ENCODE measurements at places on chromosomes 1 and 21. TPM values are rescaled to one million over a fixed set of nuclear protein-coding genes. Genes with fewer than 3 reads are reported as not detected.

DNA sequence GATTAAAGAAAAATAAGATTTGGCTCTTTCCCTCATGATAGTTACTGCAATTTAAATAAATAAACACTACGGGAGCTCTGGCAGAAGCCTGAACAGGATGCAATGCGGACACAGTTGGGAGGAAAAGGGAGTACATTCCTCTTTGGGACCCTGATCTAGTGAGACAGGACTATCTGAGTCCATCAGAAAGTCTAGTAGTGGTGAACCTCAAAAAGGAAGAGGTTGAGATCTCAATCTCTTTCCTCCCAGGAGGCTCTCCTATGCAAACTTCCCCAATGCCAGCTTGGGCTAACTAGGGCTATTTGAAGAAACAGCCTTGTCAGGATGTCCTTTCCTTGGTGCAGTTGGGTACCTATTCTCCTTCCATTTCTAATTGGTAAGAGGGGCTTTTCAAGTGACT is 4.9 kb upstream of the ABCD3 start:
- no peak overlapping the region for H3K4me3 ChIP-seq
- no peak overlapping the region for H3K27ac ChIP-seq
- H3K27me3 ChIP-seq, result no peaks in the 10 kb centered on the region
- no peak for DNase-seq
- no peaks in the 10 kb centered on the region for H3K4me1 ChIP-seq

- no peak overlapping the region for H3K4me3 ChIP-seq
- peak overlapping the region; percentile 56 for H3K27ac ChIP-seq
- DNase-seq, result no peak
- no peaks in the 10 kb centered on the region for H3K36me3 ChIP-seq
- H3K27me3 ChIP-seq, result no peaks in the 10 kb centered on the region
Observed at GRCh38 chr1:94727846-94728715, 92.1 kb upstream of the SLC44A3 start.

GRCh38 chr1:25468033-25468432 is 37.3 kb downstream of the MACO1 start:
- no peak for DNase-seq
- no peak overlapping the region for H3K27ac ChIP-seq

- H3K4me3 ChIP-seq, result no peak overlapping the region
- DNase-seq, result no peak
- H3K27me3 ChIP-seq, result no peaks in the 10 kb centered on the region
- H3K36me3 ChIP-seq, result no peaks in the 10 kb centered on the region
- no peaks in the 10 kb centered on the region for H3K4me1 ChIP-seq
- no peak overlapping the region for H3K27ac ChIP-seq
Observed at GRCh38 chr1:9883585-9884449, 26.3 kb downstream of the CTNNBIP1 start.

GRCh38 chr1:9275161-9275560 is 17.5 kb upstream of the SPSB1 start:
- no peaks in the 10 kb centered on the region for H3K27me3 ChIP-seq
- DNase-seq, result no peak
- H3K27ac ChIP-seq, result no peak overlapping the region

DNA sequence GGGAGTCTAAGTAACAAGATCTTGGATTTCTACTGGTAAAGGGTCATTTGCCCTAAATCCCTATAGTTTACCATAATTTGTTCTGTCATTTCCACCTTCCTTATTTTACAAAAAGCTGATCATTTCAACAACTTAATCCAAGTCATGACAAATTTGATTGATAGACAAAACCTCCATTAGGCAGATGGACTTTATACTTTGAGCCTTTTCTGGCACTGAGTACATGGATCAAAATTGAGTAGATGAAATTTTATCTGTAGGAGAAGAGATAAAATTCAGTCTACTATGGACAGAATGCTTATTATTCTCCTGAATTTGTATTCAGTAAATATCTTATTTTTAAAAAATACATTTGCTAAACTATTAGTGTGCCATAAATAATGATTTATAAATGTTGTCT is 62.6 kb upstream of the NRIP1 start:
- DNase-seq, result no peak
- H3K4me1 ChIP-seq, result no peaks in the 10 kb centered on the region
- H3K4me3 ChIP-seq, result no peak overlapping the region
- H3K27ac ChIP-seq, result no peak overlapping the region
- no peaks in the 10 kb centered on the region for H3K27me3 ChIP-seq

DNA sequence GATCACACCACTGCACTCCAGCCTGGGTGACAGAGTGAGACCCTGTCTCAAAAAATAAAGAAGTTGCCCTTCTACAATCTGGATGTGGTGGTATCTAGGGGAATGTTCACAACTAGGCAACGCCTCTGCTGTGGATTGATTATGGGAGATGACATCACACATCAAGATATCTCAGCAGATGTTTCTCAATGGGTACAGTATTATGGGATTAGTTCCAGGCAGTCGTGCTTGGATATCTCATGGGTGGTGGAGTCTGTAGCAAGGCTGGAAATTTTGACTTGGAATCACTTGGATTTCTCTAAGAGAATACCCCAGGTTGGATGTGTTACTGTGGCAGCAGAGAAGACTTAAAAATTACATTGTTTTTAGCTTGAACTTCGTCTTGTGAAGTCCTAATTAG is 7.7 kb downstream of the IFNAR2 start:
- no peaks in the 10 kb centered on the region for H3K27me3 ChIP-seq
- no peak overlapping the region for H3K4me3 ChIP-seq
- no peak for DNase-seq
- no peak overlapping the region for H3K27ac ChIP-seq
- no peaks in the 10 kb centered on the region for H3K36me3 ChIP-seq
- no peaks in the 10 kb centered on the region for H3K4me1 ChIP-seq

GRCh38 chr21:35046880-35047229 is 2.2 kb downstream of the RUNX1 start:
- H3K27me3 ChIP-seq, result no peaks in the 10 kb centered on the region
- H3K36me3 ChIP-seq, result no peaks in the 10 kb centered on the region
- peak overlapping the region; percentile 25 for H3K4me3 ChIP-seq
- no peak overlapping the region for H3K27ac ChIP-seq
- peaks cover 6% of the 10 kb centered on the region for H3K4me1 ChIP-seq

- H3K4me1 ChIP-seq, result no peaks in the 10 kb centered on the region
- H3K27me3 ChIP-seq, result no peaks in the 10 kb centered on the region
- no peaks in the 10 kb centered on the region for H3K36me3 ChIP-seq
- H3K27ac ChIP-seq, result no peak overlapping the region
Observed at GRCh38 chr1:20266141-20266540, 24.5 kb upstream of the VWA5B1 start.

DNA sequence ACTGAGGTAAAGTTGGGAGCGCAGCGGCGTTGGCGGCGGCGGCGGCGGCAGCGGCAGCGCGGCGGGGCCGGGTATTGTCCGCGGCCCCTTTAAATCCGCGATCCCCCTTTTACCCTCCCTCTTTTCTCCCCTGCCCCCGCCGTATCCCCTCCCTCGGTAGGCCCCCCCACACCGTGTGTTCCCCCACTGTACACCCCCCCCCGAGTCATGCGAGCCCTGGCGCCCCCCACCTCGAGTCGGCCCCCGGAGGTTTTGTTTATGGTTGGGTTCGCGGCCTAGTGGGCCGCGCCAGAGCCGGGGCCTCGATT is 169 bp downstream of the UBAP2L start:
- no peak for DNase-seq
- H3K27ac ChIP-seq, result peak overlapping the region; percentile 100
- H3K4me3 ChIP-seq, result peak overlapping the region; percentile 95
- H3K4me1 ChIP-seq, result peaks cover 26% of the 10 kb centered on the region

DNA sequence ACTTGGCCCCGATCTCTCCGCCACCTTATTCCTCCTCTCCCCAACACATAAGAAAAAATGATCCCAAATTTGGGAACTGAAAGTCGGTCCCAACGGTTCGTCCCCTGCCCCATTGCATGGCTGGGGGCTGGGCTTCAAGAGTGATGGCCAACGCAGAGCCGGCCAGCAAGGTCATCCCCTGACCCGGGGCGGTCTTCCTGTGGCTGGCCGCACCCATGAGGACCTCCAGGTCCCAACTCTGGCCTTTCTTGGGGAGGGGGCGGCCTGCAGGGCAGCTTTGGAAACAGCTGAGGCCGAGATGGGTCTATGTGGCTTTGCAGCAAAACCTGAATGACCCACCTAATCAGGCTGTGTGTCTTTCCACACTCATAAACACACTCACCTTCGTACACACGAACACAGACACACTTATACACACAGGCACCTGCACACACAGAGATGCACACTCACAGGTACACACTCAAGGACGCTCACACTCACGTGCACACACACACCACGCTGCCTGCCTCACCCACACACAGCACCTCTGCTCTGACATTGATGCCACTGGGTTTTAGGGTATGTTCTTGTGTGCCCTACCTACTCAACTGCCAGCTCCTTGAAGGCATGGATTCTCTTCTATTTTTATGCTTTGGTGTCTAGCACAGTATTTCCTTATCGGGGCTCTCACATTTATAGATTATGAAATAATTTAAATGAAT is 562 bp downstream of the DYNLT5 start:
- H3K36me3 ChIP-seq, result no peaks in the 10 kb centered on the region
- H3K27ac ChIP-seq, result no peak overlapping the region
- DNase-seq, result no peak

- H3K27ac ChIP-seq, result no peak overlapping the region
- no peaks in the 10 kb centered on the region for H3K4me1 ChIP-seq
- DNase-seq, result no peak
- no peaks in the 10 kb centered on the region for H3K36me3 ChIP-seq
Observed at GRCh38 chr1:224751624-224752311, 135.7 kb downstream of the CNIH3 start.

GRCh38 chr21:27326301-27326700 is 359.4 kb upstream of the ADAMTS5 start:
- H3K27me3 ChIP-seq, result no peaks in the 10 kb centered on the region
- H3K36me3 ChIP-seq, result no peaks in the 10 kb centered on the region
- no peak overlapping the region for H3K4me3 ChIP-seq
- no peak overlapping the region for H3K27ac ChIP-seq
- no peaks in the 10 kb centered on the region for H3K4me1 ChIP-seq

- no peak for DNase-seq
- H3K4me1 ChIP-seq, result no peaks in the 10 kb centered on the region
- H3K36me3 ChIP-seq, result no peaks in the 10 kb centered on the region
- no peaks in the 10 kb centered on the region for H3K27me3 ChIP-seq
- no peak overlapping the region for H3K27ac ChIP-seq
Observed at GRCh38 chr1:228398741-228399461, 7.7 kb downstream of the TRIM11 start.

DNA sequence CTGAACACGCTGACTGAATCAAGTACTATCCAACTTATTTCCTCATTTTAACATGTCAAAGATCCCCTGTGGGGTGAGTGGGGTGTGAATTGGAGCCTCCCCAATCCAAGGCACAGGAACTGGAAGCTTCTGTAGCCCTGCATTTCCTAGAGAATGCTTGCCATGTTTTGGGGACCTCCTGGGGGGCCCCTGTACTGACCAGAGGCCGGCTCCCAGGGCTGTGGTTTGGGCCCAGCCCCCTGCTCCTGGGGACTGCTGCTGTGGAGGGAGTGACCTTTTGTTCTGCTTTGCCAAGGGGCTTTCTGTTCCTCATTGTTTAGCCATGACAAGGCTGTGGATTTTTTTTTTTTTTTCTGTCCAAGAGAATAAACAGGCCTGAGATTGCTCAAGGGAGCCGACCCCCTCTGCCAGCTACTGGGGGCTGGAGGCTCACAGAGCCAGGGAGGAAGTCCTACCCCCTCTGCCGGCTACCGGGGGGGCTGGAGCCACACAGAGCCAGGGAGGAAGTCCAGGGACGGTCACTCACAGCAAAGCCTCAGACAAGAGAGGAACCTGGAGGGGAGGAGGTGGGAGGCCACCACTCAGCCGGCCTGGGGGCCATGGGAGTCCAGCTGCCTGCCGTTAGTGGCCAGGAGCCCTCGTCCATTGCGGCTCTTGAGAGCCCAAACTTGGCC is 17.4 kb downstream of the TNFRSF1B start:
- H3K27ac ChIP-seq, result peak overlapping the region; percentile 95
- peaks cover 7% of the 10 kb centered on the region for H3K4me1 ChIP-seq

- H3K27ac ChIP-seq, result no peak overlapping the region
- H3K27me3 ChIP-seq, result no peaks in the 10 kb centered on the region
- no peaks in the 10 kb centered on the region for H3K4me1 ChIP-seq
- DNase-seq, result no peak
- H3K4me3 ChIP-seq, result no peak overlapping the region
- H3K36me3 ChIP-seq, result no peaks in the 10 kb centered on the region
Observed at GRCh38 chr1:172966844-172967540, 83.7 kb downstream of the TNFSF18 start.

GRCh38 chr1:239426821-239427475 is 40.6 kb downstream of the CHRM3 start:
- H3K27ac ChIP-seq, result no peak overlapping the region
- no peak overlapping the region for H3K4me3 ChIP-seq
- DNase-seq, result no peak
- H3K27me3 ChIP-seq, result no peaks in the 10 kb centered on the region
- H3K36me3 ChIP-seq, result no peaks in the 10 kb centered on the region

- no peak for DNase-seq
- H3K4me3 ChIP-seq, result no peak overlapping the region
- no peaks in the 10 kb centered on the region for H3K4me1 ChIP-seq
- no peaks in the 10 kb centered on the region for H3K27me3 ChIP-seq
- H3K27ac ChIP-seq, result no peak overlapping the region
- H3K36me3 ChIP-seq, result no peaks in the 10 kb centered on the region
Observed at GRCh38 chr21:15604413-15604812, 125.4 kb upstream of the USP25 start.

GRCh38 chr1:59062743-59063142 is 234.2 kb upstream of the FGGY start:
- no peaks in the 10 kb centered on the region for H3K4me1 ChIP-seq
- no peaks in the 10 kb centered on the region for H3K36me3 ChIP-seq
- no peaks in the 10 kb centered on the region for H3K27me3 ChIP-seq

DNA sequence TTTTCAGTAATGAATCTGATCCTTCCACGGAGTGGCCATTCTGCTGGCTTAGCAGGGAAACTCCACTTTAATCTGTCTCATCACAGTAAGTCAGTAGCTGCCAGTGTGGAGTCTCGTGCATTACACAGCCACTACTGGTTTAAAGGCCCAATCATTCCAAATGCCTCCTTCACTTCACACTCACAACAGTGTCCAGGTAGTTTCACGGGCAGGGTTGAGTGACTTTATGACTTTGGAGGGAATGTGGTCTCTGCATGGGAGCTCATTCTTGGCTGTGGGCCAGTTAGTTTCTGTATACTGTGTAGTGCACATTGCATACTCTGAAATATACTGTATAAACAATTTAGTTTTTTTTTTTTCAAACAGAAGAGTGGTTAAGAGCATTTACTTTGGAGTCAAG is 34.6 kb upstream of the C1orf87 start:
- H3K27ac ChIP-seq, result no peak overlapping the region
- H3K4me1 ChIP-seq, result no peaks in the 10 kb centered on the region
- no peaks in the 10 kb centered on the region for H3K27me3 ChIP-seq
- DNase-seq, result no peak
- H3K36me3 ChIP-seq, result no peaks in the 10 kb centered on the region

The SMCP gene
- not detected for total RNA-seq

The FCRL4 gene
- not detected for total RNA-seq

The KRTAP21-1 gene
- not detected for total RNA-seq

The MIXL1 gene
- total RNA-seq, result not detected

The PRAMEF18 gene
- not detected for total RNA-seq

The CFHR3 gene
- not detected for total RNA-seq

The BNIPL gene
- 17.0 TPM for total RNA-seq

The ANKRD35 gene
- total RNA-seq, result 6.4 TPM

Measured in breast epithelium (tissue), 4 donors.